ENCODE measurements at places on chromosomes 4 and X. TPM values are rescaled to one million over a fixed set of nuclear protein-coding genes. Genes with fewer than 3 reads are reported as not detected.

GRCh38 chrX:27085346-27085745, 377.8 kb downstream of the PPP4R3C start:
- H3K4me1 ChIP-seq = no peaks in the 10 kb centered on the region
- no peaks in the 10 kb centered on the region for H3K36me3 ChIP-seq
- H3K27me3 ChIP-seq = no peaks in the 10 kb centered on the region

GRCh38 chr4:130760246-130760645, 1664.3 kb downstream of the C4orf33 start:
- H3K27me3 ChIP-seq = no peaks in the 10 kb centered on the region
- no peak overlapping the region for H3K27ac ChIP-seq
- no peaks in the 10 kb centered on the region for H3K36me3 ChIP-seq
- no peak overlapping the region for H3K4me3 ChIP-seq
- DNase-seq = no peak
- no peaks in the 10 kb centered on the region for H3K4me1 ChIP-seq

IBSP gene
- not detected for polyA plus RNA-seq

EDA gene
- polyA plus RNA-seq = 2.9 TPM

All from CD4-positive, alpha-beta memory T cell (primary cell).